NCI-H1436 (cell line): ENCODE measurements at places on chromosomes 2 and 18.
A peak's percentile ranks its signal among the peaks of the same experiment; 100 is the strongest.

GRCh38 chr2:42856891-42857632 lies 64.7 kb upstream of the HAAO start:
- no peak for DNase-seq

DNA sequence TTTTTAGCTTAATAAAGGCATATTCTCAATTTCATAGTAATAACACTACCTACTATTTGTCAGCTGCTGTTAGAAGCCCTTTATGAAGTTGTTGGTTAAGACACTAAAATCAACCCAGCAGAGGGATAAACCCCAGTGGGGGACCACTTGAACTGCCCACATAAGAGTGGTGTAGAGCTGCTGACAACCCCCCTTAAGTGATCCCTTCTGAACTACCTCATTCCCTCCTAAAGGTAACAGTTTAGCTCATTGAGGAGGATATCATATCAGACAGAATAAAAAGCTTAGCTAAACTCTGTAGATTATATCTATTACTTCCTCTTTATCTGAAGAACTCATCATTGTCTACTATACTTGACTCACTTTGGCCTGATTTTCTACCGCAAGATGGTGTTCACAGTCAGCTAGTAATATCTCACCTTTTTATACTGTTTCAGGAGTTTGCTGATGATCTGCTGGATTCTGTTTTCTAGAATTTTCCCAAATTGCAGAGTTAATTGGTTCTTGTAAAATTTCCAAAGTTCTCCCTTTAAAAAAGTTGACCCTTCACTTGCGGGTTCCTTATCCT lies 16.2 kb downstream of the GALM start:
- DNase-seq, result no peak

DNA sequence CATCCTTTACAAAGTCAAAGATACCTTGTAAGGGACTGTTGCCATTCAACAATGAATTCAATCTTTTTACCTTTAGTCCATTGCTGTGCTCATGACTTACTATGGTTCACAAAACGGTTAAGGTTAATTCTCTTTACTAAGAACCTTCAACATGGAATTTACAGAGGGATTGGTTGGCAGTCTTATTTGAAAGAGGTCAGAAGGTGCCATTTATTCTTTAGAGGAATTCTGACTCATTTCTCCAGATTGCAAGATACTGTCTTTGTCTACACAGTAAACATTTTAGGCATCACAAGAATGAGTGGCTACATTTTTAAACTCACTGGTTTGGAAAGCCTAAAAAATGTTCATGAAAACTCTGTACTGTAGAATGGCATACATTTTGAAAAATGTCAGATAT lies 17.4 kb downstream of the KCNH7 start:
- no peak for DNase-seq

GRCh38 chr18:35386600-35387100 lies 9.5 kb upstream of the ZNF396 start:
- peak; percentile 78 for DNase-seq

- DNase-seq, result no peak
Observed at GRCh38 chr18:68034296-68034695, 517.8 kb upstream of the DSEL start.

- no peak for DNase-seq
Observed at GRCh38 chr2:216756435-216756834, 61.1 kb upstream of the IGFBP5 start.

- DNase-seq, result no peak
Observed at GRCh38 chr2:168394262-168394661, 61.8 kb upstream of the CERS6 start.

GRCh38 chr2:60641811-60642788 lies 88.6 kb upstream of the BCL11A start:
- DNase-seq, result peak; percentile 44

GRCh38 chr2:211901226-211901846 lies 637.3 kb downstream of the ERBB4 start:
- no peak for DNase-seq

- no peak for DNase-seq
Observed at GRCh38 chr2:71548646-71549425, 95.5 kb downstream of the DYSF start.

- no peak for DNase-seq
Observed at GRCh38 chr2:54240515-54241469, 15.2 kb downstream of the TSPYL6 start.

- DNase-seq, result no peak
Observed at GRCh38 chr2:33489835-33490431, 13.5 kb downstream of the RASGRP3 start.

GRCh38 chr2:79179036-79179435 lies 19.5 kb upstream of the REG3A start:
- DNase-seq, result no peak

DNA sequence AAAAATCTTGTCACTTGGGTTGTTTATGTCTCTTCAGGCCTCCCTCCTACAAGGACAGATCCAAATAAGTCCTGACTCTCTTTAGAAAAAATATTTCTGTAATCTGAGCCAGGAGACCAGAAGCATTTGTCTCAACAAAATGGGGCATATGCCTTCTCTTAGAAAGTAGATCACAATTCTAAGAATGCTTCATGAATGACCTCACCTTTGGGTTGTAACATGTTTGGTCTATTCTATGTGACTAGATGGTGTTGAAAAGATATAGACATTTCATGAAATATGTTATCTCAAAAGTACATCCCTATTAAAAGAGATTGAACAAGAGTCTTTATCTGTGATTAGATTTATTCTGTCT lies 159.0 kb upstream of the SETBP1 start:
- DNase-seq, result no peak

- DNase-seq, result no peak
Observed at GRCh38 chr2:16664052-16664731, 1.4 kb downstream of the CYRIA start.

DNA sequence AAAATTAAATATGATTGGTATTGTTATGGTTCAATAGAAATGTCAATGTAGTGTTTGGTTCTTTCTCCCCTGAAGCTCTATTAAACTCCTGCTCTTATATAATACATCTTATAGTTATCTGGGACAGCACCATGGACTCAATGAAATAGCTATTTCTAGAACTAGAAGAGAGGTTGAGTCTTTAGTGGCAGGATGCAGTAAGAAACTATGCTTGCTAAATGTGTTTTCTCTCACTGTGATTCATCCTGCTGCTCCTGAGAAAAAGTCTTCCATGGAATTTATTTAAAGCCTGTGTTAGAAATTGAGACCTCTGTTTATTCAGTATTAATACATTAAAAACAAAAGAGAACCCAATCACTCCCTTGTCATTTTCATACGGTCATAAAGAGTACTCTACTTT lies 61.5 kb downstream of the G6PC2 start:
- DNase-seq, result no peak

GRCh38 chr2:164917296-164917903 lies 37.9 kb downstream of the SLC38A11 start:
- peak; percentile 36 for DNase-seq

DNA sequence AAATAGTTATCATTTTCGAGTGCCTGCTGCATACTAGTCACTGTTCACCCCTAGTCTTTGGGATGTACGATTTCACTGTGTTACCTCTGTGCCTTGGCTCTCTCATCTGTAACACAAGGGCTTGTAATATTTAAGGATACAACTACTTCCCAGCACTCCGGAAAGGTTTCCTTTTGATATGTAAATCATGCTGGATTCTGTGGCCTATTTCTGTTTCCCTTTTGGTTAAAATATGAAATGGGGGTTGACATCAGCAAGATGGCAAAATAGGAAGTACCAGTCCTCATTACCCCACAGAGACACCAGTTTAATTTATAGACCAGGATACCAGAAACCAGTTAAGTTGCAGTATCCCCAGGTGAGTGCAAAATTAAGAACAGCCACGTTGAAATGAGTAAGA lies 23.5 kb downstream of the PSMG2 start:
- no peak for DNase-seq

DNA sequence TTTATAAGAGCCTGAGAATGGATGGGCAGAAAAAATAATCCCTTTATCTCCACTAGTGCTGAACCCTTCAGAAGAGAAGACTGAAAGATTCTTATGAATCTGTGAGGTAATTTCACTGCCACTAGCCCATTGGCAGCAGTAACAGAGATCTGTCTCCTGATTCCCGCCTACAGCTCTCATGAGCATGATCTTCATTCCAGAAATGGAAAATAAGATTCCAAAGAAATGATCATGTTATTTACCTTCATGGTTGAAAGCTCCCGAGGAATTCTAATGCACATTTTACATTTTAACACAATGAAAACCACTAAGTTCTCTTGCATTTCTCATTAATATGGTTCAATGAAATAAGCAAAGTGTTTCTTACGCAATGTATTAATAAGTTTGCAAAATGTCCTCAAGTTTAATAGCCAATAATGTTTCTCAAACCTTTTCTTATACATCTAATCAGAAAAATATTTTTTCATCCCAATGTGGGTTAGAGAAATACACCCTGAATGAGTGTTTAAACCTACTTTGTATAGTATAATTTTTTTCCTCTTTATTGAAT lies 905.6 kb downstream of the TMEM182 start:
- no peak for DNase-seq

- DNase-seq, result no peak
Observed at GRCh38 chr2:101745711-101746694, 48.5 kb downstream of the MAP4K4 start.

DNA sequence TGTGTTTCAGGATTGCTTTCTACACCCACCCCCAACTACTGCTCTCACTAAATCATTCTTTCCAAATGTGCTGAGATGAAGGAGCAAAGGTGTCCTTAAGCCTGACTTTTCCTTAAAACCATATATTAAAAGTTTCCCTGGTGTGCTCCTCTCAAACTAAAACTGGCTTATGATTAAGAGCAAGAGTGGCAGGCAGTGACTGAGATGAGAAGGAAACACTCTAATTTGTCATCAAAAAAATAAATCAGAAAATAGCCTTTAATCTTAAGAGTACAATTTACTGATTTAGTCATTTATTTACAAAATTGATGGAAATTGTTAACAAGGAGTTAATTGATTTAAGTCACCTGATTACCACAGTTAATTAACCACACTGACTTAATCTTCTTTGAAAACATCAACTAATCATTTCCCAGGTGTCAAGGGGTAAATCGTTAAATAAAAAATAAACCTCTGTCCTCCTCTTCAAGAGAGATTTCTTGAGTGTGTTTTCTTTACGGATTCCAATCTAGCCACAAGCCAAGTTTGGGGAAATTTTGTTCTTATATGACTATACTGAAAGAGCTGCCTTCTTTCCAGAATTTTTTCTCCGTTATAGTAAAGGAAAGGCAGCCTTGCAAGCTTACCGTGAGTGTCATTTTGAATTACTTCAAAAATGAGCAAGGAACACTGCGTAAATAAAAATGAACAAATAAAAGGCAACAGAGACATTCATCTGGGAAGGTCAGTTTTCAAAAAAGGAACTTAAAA lies 17.4 kb downstream of the LRP2 start:
- no peak for DNase-seq

DNA sequence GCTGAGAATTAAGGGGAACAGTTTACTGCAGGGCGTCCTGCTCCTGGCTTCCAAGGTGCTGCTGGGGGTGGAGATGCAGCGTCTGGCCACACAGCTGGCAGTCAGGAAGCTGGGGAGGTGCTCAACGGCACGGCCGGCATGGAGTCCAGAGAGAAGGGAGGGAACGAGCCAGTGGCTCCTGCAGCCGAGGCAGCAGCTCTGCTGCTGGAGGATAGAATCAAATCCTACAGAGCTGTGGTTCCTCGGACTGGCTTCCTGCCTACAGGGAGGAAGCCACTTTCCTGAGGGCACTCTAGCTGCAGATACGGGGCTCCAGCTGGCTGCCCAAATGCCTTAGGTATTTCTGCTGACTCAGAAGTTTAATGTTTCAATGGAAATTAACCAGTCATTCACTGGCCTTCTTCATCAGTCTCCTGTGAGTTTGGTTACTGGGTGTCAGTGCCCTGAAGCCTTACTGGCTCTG lies 266.3 kb downstream of the TWIST2 start:
- no peak for DNase-seq

- DNase-seq, result no peak
Observed at GRCh38 chr2:226716126-226716525, 83.5 kb downstream of the IRS1 start.

DNA sequence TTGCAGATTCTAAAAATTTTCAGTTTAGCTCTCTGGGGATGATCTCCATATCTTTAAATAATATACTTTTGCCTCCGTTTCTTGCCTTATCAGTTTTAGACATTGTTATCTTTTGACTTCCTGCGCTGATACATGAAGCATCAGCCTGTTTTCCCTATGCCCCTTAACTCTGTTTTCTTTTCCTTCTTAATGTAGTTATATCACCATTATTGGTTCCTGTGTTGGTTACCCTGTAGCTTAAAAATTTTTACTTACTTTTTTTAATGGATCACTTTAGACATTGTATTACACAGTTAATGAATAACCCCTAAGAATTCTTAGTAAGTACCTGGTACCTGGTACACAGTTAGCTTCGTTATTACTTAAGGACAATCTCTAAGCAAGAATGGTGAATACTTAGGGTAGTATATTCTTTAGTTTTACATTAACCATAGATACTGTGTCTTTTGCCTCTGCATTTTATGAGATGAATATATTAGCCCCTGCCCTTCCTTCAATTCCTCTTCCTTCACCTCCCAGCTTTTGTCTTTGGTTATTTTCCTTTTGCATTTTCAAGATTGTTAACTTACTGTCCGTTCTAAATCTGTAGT lies 40.9 kb downstream of the BABAM2 start:
- DNase-seq, result no peak
